ENCODE measurements at places on chromosomes 2 and 18.

DNA sequence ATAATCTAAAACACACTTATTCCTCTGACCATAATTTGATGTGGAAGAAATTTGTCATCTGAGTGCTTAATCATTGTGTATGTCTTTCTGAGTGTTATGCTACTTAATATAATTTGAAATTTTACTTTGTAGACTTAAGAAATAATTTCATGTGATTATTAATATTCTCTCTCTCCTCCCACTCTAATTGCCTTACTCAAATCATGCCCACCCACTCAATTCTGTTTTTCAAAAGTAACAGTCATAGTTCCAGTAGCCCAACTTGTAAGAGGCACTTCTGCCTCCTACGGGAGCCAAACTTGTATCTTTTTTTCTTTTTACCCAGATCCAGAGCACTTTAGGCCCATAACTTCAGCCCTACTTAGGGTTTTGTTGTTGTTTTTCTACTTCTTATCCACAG is 18.5 kb upstream of the KYNU start:
- DNase-seq = no peak

DNA sequence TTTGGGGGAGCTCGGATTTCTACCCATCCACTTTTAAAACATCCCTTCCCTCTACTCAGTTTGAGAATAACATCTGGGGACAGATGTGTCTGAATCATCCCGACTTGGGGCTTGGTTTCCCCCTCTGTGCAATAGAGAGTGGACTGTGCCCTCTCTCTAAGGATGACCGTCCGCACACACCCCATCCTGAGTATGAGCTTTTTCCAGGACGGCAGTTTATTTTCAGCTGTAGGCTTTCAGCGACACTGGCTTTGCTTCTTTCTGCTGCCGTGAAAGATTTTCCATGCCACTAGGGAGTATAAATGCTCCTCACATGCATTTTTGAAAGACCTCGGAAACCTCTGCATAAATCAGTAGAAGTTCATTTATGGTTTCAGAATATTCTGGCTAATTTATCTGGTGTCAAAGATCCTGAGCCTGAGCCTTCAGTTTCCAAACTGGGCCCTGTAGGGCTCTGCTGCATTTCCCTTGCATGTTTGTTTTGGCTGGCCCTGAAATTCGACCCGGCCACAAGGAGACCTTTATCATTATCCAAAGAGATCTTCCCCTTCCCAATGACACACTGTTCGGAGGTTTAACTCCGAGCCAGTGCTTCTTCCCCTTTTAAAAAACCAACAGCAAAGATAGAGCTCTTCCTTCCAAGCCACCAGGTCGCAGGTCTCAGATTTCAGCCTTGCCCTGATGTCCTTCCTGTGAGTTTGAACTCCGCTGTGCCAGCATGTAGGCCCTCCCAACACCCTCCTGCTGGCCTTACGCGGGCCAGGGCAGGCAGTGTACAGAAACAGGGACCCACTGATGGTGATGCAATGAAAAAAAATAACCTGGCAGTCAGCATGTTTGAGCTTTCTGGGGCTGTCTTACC is 53.3 kb downstream of the FECH start:
- no peak for DNase-seq

- peak; percentile 34 for DNase-seq
Observed at GRCh38 chr2:187453078-187453641, 5.1 kb upstream of the CALCRL start.

DNA sequence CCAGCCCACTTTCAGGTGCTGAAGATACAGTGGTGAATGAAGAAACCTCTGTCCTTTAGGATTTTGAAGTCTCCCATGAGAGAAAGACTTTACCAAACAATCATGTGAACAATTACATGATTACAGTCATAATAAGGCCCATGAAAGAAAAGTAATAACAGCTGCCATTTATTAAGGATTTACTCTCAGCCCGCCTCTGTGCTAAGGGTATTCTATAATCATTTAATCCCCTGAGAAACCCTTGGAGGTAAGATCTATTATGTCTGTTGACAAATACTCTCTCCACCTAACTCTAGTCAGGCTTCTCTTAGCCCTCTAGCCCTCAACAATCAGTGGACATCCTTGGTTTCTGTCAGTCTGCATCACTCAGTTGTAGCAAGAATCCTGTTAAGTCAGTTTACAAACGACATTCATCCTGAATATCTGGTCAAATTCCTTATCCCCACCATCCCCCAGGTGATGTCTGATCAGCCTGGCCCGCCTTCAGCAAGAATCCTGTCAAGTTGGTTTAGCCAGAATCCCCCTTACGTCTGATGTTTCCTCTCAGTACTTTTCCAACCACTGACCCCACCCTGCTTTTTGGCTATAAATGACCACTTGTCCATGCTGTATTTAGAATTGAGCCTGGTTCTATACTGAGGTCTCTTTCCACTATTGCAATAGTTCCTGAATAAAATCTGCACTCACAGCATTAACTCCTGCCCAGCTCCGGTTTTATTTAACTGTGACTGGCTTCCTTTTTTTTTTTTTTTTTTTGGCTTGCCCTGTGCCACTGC is 12.2 kb upstream of the SOCS6 start:
- DNase-seq = no peak

GRCh38 chr2:143087033-143087432 is 42.2 kb upstream of the ARHGAP15 start:
- DNase-seq = no peak

DNA sequence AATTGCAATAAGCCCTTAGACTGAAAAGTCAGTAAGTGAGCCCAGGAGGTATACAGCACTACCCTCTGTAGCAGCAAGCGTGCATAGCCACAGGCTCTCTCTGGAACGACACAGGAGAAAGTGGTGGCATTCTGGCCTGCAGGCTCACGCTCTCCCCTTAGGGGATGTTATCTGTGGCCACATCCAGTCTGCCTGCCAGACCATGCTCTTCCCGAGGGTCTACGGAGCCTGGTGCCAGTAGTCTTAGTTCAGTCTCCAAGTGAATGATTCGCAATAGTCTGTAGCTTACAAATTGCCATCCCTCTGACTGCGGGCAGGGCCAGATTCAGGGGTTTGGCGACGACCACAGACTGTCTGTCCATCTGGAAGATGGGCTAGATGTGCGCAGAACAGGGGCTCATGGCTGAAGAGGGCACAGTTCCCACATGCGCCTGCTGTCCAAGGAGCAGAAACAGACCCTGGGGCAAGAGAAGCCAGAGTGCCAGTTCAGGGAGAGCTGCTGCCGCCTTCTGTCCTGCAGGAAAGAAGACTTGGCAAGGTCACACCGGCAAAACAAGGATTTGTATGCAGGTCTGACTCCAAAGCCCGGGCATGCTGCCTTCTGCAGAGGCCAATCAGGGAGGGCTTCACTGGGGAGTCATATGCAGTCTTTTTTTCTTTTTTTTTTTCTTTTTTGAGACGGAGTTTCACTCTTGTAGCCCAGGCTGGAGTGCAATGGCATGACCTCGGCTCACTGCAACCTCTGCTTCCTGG is 3.5 kb upstream of the KLF11 start:
- no peak for DNase-seq

DNA sequence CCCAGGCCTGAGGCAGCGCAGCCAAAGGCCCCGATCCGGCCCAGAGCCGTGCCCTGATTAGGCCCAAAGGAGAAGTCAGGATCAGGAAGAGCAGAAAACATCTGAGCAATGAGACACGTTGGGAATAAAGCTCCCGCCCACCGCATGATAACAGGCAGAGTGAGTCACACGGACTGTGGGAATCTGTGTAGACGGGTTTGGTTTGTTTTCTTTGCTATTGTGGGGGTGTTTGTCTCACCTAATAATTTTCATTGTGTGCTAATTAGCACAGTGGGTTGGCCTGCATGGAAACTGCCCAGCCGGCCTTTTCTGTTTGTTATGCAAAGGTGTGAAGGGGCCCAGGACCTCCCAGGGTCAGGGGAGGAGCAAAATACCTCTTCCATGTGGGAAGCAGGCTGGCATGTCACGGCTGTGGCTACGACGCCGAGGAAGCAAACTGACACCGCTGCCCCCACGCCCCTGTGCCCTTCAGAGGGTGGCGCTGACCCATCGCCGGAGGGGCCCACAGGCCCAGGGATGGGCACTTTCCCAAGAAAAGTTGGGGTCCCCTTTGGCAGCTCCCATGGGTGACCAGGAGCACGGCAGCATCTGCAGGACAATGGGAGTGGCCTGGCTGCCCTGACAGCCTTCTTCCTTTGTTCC is 68.4 kb upstream of the CTDP1 start:
- DNase-seq = no peak

DNA sequence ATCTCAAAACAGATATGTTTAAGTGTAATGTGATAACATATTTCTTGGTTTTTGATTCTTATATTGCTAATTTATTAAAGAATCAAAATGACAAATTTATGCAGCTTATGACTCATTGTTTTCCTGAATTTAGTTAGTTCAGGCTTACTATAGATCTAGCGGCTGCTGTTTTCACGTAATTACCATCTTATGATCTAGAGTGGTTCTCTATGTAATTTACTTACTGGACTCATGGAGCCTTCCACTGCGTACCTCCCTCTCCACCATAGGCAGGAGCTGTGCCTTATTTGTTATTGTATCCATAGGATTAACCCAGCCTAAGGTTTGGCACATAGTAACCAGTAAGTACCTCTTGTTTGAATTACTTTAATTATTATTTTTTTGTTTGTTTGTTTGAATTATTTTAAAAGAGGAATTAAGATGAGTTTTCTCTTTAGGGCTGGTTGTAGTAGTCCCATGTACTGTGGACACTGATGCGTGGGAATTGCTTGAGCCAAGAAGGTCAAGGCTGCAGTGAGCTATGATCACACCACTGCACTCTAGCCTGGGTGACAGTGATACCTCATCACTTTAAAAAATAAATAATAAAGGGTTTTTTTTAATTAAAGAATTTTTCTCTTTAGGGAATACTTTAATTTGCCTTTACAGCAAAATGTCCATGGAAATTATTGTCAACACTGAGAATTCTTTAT is 165.5 kb downstream of the PHLPP1 start:
- DNase-seq = no peak

- DNase-seq = no peak
Observed at GRCh38 chr2:215314896-215315295, 3.0 kb downstream of the ATIC start.
